ENCODE measurements at places on chromosomes 12 and 14.

DNA sequence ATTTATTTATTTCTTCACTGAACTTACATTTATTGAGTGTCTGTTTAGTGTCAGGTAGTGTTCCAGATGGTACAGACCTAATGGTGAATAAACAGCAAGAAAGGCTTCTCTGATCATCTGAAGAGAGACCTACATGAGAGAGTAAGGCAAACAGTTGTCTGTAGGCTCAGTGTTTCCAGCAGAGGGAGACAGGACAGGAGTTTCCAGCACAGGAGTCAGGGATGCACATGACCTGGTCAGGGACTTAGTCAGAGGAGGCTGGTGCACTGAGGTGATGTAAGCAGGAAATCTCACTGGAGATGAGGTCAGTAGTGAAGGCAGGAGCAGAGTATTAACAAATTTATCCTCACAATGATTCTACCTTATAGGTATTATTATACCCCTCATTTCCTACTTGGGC, 233.2 kb downstream of the MDGA2 start:
- no peak for DNase-seq

GRCh38 chr12:19957308-19958125, 410.8 kb upstream of the PDE3A start:
- no peak for DNase-seq

GRCh38 chr12:49348781-49349180, 2.1 kb downstream of the DNAJC22 start:
- DNase-seq, result no peak

GRCh38 chr12:11549119-11549518, 100.4 kb upstream of the ETV6 start:
- no peak for DNase-seq

- no peak for DNase-seq
Measured at GRCh38 chr14:63705561-63706070, 22.2 kb downstream of the SGPP1 start.
